ENCODE measurements at places on chromosomes 4 and X.
A peak's percentile ranks its signal among the peaks of the same experiment; 100 is the strongest.

DNA sequence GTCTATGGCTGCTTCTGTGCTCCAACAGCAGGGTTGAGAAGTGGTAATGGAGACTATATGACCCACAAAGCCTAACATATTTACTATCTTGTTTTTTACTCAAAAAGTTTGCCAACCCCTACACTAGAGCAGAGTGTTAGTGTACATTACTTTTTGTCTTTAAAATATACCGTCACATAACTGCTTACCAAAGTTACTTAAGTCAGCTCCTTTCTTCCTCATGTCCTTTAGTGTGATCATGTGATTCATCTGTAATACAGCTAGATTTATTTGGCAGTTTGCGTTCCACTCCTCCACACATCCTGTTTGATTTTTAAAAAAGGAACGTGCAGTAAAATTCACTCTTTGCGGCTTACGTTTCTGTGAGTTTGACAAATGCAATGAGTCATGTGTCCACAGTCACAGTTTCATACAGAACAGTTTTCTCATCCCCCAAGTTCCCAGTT, 162.4 kb upstream of the GPRIN3 start:
- no peak for DNase-seq

GRCh38 chr4:137655302-137655701, 123.0 kb upstream of the PCDH18 start:
- no peak for DNase-seq

DNA sequence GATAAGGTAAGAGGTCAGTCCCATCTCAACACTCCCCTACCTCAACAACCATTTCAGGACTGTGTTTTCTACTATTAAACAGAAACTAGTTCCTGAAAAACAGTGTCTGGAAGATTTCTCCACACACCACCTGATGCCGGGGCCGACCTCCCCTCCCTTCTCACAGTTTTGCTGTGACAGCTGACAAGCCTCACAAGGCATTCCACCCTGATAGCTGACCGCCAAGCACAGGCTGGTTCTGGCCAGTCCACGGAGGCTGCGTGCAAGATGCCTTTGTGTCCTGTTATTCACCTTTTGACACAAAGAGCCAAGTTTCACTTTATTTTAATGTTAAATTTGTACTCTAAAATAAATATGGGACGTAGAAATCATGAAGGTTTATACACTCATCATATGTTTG, 758.6 kb downstream of the PDHA2 start:
- DNase-seq: no peak

DNA sequence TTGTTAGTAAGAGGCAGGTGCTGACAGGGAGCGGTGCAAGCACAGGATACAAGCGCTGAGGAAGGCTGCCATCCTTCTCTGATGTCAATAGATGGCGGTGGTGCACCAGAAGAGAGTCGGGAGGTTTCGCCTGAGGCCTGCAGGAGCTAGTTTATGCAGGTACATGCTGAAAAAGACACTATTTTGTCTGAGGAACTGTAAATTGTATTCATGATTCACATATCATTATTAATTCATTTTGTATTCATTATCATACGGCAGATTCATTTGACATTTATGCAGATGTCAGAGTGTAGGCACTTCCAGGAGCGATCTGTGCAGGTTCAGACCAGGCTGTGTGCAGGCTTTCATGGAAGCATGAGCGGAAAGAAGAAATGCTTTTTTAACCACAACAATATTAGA, 824.0 kb downstream of the STIM2 start:
- no peak for DNase-seq

DNA sequence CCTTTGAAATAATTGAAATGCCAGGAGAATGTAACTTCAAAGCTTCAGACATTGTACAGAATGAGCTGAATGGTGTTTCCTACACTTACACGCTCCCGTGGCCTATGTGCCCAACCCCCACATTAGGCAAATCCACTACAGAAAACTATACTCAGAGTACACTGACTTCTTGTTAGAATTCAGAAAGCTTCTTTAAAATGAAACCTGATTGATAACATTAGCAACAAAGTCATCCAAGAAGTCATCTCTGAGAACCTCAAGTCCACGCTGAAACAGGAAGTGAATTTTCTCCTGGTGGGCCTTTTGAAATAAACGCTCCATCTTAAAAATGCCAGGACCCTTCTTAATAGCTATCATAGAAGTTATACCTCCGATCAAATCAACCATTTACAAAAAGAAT, 136.3 kb downstream of the TSPAN5 start:
- DNase-seq: no peak

DNA sequence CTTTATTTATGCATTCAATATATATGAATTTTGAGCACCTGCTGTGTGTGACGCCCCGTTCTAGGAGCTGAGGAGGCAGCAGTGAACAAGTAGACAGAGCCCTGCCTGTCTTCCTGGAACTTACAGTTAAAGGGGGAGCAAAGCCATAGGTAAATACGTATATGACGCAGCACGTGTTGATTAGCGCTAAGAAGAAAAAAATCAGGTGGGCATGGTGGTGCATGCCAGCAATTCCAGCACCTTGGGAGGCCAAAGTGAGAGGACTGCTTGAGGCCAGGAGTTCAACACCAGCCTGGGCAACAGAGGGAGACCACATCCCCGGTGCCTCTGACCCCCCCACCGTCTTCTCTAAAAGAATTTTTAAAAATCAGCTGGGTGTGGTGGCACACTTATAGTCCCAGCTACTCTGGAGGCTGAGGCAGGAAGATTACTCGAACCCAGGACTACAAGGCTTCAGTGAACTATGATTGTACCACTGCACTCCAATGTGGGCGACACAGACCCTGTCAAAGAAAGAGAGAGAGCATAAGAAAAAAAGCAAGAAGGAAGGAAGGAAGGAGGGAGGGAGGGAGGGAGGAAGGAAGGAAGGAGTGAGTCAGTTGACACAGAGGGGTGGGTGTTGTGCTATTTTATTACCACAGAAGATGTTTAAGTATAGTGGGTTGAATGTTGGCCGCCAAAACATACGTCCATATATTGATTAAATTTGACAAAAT, 5.4 kb upstream of the KIAA0232 start:
- peak; percentile 58 for DNase-seq

DNA sequence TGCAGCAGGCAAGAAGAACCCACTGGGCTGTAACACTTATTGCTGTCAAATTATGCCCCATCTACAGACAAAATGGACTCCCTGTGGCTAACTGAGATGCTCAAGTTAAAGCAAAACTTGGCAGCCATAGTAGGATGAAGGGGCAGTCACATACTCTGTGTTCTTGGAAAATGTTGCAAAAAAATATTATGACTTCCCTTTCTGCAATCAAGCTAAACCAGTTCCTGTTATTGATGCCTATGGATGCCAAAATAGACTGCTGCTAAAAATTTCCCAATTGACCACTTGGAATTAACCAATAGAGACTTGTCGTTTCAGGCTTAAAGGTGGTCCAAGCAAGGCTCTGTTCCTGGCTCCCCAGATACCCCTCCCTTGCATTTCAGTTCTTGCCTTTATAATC, 49.5 kb downstream of the IQCM start:
- no peak for DNase-seq

DNA sequence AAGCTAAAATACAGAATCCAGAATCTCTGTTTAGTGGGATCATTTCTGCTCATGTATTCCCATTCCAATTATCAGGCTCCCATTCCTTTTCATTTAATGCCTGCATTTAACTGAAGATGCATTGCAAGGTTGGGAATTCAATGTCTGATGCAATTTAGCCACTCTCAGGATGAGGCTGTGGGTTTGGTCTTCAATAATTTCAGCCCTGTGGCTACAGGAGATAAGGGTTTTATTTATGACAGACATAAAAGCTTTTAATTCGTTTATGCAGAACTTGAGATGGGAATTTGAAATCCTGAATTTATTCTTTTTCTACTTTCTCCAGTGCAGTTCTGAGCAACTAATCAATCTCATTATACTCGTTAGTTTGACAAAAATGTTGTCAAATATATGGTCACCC, 1225.9 kb downstream of the PCDH18 start:
- DNase-seq: no peak

GRCh38 chr4:4532371-4533154, 9.3 kb downstream of the STX18 start:
- no peak for DNase-seq
